ENCODE measurements at places on chromosomes 3 and 15.

- peak; percentile 15 for DNase-seq
These were observed 1062.9 kb upstream of the EPHA6 start for GRCh38 chr3:95751509-95751908.

GRCh38 chr15:81052046-81052445, 51.3 kb downstream of the TLNRD1 start:
- no peak for DNase-seq

- peak; percentile 87 for DNase-seq
These were observed 48.8 kb downstream of the STARD5 start for GRCh38 chr15:81274931-81275707.

DNA sequence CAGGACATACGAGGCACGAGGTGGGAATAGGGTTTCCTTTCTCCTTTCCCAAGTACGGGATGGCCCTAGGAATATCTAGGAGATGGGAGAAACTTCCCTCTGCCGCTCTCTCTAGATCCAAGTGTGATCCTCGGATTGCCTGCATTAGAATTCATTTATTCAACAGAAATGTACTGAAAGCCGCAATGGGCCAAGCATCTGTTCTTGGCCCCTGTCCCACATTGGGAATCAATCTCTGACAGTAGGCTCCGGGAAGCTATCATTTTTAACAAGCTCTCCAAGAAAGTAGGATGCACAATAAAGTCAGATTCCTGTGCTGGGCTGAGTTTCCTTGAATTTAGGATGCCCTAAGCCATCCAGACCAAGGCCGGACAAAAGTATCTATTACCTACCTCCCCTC, 37.2 kb upstream of the CA12 start:
- DNase-seq = no peak

GRCh38 chr3:17832016-17832415, 89.6 kb upstream of the TBC1D5 start:
- peak; percentile 33 for DNase-seq

- no peak for DNase-seq
These were observed 22.5 kb upstream of the BHLHE40 start for GRCh38 chr3:4956738-4957137.

GRCh38 chr3:4670352-4670751, 177.2 kb downstream of the ITPR1 start:
- DNase-seq = no peak

GRCh38 chr3:77078279-77078678, 38.4 kb downstream of the ROBO2 start:
- no peak for DNase-seq

DNA sequence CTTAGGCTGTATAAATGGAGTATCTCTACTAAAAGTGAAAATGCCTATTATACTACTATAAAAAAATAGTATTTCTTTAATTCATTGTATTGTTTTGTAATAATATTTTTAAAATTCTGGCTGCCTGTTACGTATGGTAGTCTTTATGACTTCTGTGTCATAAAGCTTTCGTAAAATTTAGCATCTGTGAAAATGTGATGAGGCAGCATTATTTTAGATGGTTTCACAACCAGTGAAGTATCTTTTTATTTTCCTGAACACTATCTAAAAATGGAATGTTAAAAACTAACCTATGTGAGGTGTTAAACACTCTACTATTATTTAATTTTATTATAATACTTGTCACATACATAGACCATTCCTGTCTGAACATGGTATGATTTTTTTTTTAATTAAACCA, 46.2 kb downstream of the LRCH3 start:
- no peak for DNase-seq

- DNase-seq = no peak
These were observed 307.3 kb upstream of the CTDSPL start for GRCh38 chr3:37554364-37554763.

DNA sequence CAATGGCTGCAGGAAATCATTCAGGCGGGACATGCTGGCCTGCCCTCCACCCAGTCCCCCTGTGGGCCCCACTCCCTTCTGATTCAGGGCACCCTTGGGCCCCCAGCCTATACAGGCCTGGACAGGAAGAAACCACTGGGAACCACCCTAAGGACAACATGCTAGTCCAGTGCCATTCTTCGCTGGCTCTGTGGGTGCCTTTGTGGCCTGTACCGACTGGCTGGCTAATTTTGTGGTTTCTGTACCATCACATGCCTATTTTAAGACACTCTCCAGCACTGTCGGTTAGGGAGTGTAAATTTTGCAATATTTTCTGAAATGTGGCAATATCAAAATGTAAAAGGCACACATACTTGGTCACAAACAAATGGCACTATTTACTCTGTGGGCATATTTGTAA, 61.4 kb upstream of the POLG start:
- DNase-seq = no peak

DNA sequence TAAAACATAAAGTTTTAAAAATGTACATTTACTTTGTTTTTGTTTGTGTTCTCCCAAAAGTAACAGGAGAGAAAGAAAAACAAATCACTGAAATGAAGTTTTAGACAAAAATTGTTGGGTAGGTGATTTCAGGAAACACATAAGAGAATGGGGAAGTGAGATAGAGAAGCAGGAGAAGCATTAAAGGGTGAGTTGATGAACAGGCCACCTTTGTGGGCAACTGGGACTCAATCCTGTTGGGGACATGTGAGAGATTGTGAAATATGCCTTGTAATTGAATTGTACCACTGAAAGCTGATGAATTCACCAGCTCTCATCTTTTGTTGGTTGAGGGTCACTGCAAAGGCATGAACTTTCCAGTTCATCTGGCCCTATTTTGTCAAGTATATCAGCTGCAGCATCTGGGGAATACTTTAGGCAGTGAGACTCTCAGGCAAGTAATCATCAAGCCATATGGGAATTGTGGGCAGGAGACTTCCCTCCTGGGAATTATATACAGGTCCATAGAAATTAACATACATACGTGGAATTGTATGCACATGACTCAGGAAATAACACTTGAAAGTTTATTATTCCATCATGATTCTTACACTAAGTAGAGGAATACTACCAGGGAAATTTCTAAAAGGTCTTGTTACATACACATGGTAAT, 181.0 kb downstream of the ZBBX start:
- DNase-seq = peak; percentile 78

DNA sequence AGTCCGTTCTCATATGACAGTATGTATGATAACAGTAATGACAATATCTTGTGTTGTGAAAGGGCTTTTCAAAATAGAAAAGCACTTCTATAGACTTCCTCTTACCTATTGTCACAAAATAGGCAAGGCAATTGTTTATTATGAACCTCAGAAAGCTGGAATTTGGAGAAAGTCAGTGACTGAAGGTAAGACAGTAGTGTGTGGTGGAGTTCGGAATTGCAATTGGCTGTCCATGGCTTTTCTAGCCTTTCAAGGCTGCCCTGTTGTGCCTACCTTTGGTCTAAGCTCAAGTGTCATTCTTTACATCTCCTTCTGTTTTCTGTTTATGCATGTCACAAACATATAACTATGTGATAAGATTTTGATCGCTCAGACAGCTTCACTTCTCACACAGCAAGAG, 219.3 kb upstream of the NR2E3 start:
- no peak for DNase-seq

GRCh38 chr3:128590948-128591347, 59.7 kb downstream of the RPN1 start:
- no peak for DNase-seq

GRCh38 chr3:185280572-185281365, 26.9 kb upstream of the EHHADH start:
- peak; percentile 59 for DNase-seq

- DNase-seq = peak; percentile 89
These were observed 49.1 kb upstream of the RAB6B start for GRCh38 chr3:133944641-133945380.

DNA sequence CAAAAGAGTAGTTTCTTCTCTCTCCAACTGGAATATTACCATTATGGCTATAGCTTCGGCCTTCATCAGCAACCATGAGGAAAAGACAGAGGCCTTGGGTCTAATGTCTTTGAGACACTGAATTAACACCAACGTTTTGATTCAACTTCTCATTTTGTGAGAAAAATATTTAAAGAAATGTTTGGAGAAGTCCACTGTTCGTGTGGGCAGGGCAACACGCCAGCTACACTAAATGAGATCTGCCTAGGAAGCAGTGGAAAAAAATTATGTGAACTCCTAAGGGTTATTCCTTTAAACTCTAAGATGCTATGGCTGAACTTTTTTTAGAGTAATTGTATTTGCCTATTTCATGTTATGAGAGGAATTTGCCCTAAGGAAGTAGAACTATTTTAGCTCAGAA, 41.8 kb downstream of the NCEH1 start:
- no peak for DNase-seq

- no peak for DNase-seq
These were observed 170.9 kb downstream of the EPHB1 start for GRCh38 chr3:134965865-134966481.

DNA sequence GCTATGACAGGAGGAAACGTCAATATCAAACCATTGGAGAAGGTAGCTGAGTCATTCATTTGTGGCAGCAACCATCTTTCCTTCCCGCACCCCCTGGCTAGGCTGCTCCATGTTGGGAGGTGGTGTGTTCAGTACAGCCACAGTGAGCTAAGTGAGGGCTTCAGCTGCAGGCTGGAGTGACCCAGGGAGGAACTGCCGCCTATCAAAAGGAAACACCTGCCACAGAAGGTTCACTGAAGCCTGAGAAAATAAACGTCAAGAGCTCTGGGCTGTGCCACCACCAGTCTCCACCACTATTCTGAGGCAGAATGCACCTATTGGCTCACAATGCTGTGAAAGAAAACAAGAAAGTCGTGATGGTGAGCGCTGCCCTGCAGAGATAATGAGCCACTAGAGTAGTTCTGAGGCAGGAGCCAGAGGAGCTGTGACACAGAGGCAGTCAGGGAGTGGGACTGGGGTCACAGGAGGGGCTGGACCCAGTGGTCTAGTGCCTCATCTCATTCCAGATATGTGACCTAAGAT, 34.8 kb upstream of the CD47 start:
- DNase-seq = no peak

DNA sequence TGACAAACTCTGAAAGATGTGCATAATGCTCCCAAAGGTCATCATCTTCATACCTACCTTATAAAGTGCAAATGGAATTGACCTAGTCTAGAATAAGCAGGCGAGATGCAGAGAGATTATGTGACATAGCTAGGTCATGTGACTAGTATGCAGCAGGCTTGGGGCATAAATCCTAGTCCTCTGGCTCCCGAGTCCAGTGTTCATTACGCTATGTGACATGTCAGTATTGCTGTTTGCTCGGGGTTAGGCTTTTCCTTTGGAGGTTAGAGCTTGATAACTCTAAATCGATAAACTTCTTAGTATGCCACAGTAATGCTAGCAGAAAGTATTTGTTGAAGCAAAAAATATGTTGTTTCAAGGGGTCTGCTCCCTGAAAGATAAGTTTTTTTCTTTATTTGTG, 481.7 kb upstream of the TPRG1 start:
- no peak for DNase-seq

- no peak for DNase-seq
These were observed 2.1 kb downstream of the SH3GL3 start for GRCh38 chr15:83449250-83449671.

DNA sequence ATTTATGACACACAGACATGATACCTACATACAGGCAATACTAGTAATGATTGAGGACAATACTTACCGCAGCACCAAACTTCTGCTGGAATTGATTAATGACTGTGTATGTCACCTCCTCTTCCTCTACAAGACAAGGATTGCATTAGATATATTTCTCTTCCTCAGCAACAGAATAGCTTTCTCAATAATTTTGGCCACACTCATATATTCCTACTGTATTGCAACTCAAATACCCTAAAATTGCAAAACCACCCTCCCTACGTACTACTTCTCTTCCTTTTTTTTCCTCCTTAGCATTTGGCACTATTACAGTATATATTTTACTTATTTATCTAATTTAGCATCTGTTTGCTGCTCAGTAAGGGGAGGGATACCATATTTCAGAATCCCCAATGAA, 14.8 kb downstream of the EXD1 start:
- DNase-seq = no peak

DNA sequence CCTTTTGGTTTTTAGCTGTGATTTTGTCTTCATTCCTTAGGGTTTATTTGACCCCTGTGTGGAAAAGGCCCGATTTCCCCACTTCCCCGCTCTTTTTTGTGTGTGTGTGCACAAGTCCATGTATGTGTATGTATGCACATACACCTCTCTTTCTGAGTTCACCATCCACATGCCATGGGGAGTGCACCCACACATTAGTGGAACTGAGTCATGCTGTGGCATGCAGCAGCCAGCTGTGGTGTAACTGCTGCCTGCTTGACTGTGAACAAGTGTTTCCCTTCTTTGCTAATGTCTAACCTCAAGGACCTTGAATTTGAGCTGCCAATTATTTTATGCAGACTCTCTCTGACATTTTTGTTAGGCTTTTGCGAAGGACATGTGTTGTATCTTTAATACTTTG, 434.9 kb upstream of the TPM1 start:
- peak; percentile 60 for DNase-seq

GRCh38 chr15:49163678-49164077, 6.4 kb upstream of the GALK2 start:
- DNase-seq = no peak

DNA sequence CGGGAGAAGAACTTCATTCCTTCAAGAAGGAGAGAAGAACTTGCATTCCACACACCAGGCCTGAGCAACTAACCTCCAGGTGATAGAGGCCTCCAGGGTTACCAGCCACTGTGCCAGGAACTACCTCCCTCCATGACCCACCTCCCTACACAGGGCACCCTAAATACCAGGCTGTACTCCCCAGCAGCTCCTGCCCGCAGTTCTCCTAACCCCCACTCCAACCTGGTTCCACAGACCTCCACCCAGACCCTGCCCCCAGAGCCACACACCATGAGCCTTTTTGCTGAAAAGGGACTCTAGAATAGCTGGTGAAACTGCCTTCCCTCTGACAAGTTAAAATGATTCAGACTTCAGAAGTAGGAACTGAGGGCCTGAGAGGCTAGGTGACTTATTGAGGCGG, 8.2 kb downstream of the IGDCC3 start:
- DNase-seq = no peak

- no peak for DNase-seq
These were observed 750.4 kb upstream of the NR2F2 start for GRCh38 chr15:95580121-95580520.

- DNase-seq = peak; percentile 94
These were observed 55.8 kb upstream of the DGKG start for GRCh38 chr3:186417791-186418190.

- no peak for DNase-seq
These were observed 254.7 kb downstream of the EDEM1 start for GRCh38 chr3:5442106-5442785.

GRCh38 chr3:184016811-184017671, 643 bp downstream of the ABCC5 start:
- DNase-seq = peak; percentile 49

DNA sequence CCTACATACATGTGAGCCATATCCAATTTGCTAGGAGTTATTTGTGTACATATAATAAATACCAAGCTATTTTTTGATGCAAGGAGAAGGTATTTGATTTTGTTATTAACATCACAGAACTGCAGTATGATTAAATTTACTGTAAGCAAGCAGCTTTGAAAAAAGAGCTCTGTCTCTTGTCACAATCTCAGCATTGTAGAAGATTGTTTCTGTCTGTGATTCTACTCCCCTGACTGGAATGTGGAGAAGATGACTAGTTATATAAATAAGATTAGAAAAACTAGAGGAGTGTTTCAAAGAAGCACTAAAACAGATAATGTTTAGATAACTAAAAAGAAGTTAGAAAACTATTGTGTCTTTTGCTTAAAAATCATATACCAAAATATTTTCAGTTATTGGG, 17.1 kb upstream of the DCBLD2 start:
- DNase-seq = no peak
